Tibial artery (tissue), 4 donors: ENCODE measurements at places on chromosomes 2 and 18.

DNA sequence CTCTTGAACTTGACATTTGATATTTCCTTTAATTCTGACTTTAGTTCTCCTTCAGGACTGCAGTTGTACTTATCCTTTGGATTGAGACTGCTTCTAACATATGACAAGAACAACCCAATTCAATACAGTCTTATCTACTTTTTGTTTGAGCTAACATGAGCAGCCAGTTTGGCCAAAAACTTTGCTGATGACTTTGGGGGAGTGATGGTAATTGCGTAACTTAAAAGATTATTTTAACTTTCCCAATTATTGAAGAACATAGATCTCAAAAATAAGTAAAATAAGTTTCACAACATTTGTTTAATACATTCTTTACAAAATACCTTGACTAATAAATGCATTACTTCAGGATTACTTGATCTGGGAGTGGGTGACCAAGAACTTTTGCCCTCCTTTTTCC lies 1311.1 kb upstream of the NRXN1 start:
- no peak for DNase-seq

DNA sequence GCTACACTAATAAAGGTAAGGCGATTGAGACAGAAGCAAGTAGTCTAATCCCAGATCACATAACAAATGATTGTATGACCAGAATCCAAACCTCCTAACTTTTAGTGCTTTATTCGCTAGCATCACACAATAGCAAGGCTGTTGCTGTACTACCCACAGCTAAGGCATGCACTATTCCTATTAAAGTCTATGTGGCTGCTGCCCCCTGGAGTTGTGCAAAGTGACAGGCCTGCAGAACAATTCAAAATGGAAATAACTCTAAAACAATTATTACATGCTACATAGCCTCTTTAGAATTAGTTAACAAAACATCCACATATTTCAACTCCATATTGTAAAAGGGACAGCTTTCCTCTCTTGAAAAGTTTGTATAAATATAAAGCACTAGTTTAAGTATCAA lies 6.0 kb downstream of the ERBB4 start:
- DNase-seq, result no peak

DNA sequence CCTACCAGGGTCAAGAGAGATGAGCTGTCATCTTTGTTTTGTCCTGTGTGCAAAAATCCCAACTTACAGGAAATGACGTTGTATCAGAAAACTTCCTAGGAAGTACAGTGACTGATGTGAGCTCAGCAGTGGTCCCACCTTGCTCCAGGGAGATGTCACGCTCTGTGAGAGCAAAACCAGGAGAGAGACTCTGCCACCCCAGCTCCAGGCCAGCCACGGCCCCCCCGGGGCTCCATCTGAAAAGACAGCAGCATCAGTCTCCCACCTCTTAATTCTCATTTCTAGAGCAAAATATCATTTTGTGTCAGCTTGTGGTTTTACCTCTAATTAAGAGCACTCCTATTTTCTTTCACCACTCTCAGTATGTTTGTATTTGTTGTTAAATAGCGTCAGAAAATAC lies 57.5 kb downstream of the MYL12B start:
- no peak for DNase-seq

GRCh38 chr2:51628917-51629316 lies 597.0 kb upstream of the NRXN1 start:
- no peak for DNase-seq

GRCh38 chr18:69300185-69300584 lies 100.5 kb upstream of the DOK6 start:
- no peak for DNase-seq
